ENCODE measurements at places on chromosomes 2 and 18.

- no peak for DNase-seq
Observed at GRCh38 chr2:213766465-213766901, 482.2 kb downstream of the SPAG16 start.

DNA sequence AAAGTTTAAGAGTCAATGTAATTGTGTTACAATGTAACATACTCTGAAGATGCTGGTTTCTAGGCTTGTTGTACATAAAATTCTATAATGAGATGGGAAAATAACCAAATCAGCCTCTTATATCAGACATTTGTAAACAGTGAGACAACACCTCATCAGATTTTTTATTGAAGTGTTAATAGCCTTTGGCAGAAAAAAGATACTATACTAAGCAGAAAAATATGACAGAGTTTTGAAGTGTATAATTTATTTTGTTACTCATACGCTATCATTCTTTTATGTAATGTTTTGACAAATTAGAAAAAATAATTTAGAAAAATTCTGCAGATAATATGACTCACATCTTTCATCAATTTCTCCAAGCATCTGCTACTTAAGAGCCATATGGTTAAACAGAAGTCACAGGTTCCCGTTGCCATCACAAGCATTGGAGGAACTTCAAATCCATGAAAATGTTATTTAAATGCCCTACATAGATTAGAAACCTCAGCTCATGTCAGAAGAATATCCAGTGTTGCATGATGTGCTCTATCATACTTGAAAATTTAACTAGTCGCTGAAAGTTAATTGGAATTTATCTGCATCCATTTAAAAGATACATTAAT is 535.4 kb downstream of the LRP1B start:
- DNase-seq, result no peak

- DNase-seq, result no peak
Observed at GRCh38 chr18:23591011-23591410, 4.7 kb upstream of the NPC1 start.

DNA sequence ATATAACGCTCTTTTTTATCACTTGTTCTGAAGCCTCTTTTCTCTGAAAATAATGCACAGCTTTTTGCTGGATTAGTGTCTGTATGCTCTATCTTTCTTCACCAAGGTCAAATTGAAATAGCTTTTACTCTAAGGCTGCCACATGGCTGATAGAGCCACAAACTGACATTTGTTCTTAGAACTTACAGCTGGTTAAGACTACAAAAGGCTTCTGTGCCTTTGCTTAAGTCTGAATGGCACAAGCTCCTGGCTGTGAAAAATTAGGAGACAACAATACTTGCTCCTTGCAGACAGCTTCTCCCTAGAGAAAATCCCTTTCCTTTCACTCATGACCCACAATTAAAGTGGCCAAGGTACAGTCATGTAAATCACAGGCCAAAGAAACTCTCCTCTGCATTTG is 515.3 kb downstream of the DSC3 start:
- DNase-seq, result no peak

- DNase-seq, result no peak
Observed at GRCh38 chr2:10197697-10198076, 75.1 kb downstream of the RRM2 start.

GRCh38 chr2:237235383-237236095 is 149.8 kb downstream of the COPS8 start:
- DNase-seq, result no peak

DNA sequence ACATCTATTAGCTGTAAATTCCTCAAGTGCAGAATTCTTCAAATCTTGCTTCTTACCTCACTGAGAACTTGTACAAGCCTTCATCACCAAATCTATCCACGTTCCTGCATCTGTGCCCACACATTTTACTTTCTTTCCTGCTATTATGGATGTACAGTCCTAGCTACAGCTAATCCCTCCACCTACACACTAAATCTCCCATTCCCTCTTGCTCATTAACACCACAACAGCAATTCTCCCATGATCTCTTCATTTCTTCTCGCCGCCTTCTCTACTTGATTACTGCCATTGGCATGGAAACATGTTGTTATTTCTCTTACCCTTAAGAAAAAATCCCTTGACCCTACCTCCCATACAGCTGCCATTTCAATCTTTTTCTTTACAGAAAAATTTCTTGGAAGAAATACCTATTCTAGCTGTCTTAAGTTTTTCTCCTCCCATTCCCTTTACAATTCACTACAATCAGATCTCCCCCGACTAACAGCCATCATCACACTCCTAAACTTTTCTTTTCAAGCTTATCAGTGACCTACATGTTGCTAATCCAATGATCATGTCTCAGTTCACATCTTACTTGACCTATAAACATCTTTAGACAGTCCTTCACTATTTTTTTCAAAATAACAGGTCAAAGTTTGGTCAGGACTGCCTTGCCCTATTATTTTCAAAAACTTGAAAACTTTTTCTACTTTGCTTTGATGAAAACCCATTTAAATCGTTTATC is 41.0 kb downstream of the ROCK2 start:
- no peak for DNase-seq

DNA sequence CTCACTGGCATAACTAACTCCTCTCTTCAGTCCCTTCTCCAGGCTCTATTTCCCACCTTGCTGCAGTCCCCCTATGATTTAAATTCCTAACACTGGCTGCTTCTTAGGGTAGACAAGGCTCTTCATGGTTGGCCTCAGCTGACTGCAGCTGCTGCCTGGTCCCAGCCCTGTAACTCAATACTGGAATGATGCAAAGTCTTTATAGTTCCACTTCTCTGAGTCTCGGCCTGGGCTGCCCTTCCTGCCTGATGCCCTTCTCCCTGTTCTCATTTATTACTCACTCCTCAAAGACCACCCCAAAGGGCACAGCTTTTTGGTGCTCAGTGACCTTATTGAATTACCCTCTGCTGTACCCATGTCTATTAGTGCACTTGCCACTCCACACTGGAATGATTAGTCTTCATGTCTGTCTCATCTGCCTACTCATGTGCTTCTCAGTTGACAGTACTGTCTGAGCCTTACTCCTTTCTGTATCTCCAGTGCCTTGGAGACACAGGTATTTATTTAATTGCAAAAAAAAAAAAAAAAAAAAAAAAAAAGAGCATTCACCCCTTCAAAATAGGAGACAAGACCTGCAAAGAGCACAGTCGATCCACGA is 199.4 kb upstream of the REV1 start:
- no peak for DNase-seq

GRCh38 chr2:144032566-144032965 is 487.4 kb downstream of the ZEB2 start:
- peak; percentile 49 for DNase-seq

DNA sequence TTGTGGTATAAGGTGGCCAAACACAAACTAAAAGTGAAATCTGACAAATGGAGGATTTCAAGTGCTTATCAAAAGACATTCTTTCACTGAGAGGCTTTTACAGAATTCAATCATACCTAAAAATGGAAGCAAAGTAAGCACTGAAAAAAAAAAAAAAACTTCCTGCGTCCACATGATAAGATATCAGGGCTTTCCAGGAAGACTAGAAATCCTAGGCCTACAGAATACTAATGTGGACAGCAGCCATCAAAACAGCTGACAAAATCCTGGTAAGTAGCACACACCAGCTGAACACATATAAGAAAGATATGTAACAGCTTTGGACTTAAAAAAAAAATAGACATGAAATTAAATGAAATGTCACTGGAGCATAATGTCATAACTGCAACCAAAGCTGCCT is 178.2 kb downstream of the SUCLG1 start:
- no peak for DNase-seq

Measured in AG04449 (cell line).